ENCODE measurements at places on chromosomes 4 and X.

DNA sequence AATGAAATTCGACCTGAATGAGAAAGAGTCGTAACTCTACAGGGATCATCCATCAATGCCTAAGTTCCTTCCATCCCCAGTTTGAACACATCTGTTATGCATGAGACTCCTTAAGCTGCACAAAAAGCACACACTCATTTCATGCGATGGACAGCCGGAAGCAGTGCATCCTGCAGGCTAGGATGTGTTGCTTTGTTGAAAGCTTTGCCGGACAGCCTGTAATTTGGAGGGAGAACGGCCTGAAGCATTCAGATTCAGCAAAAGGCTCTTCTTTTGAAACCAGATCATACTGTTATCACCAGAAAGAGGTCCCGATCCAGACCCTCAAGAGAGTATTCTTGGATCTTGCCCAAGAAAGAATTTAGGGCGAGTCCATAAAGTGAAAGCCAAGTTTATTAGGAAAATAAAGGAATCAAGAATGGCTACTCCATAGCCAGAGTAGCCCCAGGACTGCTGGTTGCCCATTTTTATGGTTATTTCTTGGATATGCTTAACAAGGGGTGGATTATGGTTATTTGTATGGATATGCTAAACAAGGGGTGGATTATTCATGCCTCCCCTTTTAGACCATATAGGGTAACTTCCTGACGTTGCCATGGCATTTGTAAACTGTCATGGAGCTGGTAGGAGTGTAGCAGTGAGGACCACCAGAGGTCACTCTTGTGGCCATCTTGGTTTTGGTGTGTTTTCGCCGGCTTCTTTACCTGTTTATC is 48.1 kb upstream of the DHRSX start:
- no peak for DNase-seq

- DNase-seq = no peak
Measured at GRCh38 chrX:13372203-13372980, 52.5 kb upstream of the ATXN3L start.

- DNase-seq = no peak
Measured at GRCh38 chr4:39846120-39846519, 131.6 kb downstream of the PDS5A start.

DNA sequence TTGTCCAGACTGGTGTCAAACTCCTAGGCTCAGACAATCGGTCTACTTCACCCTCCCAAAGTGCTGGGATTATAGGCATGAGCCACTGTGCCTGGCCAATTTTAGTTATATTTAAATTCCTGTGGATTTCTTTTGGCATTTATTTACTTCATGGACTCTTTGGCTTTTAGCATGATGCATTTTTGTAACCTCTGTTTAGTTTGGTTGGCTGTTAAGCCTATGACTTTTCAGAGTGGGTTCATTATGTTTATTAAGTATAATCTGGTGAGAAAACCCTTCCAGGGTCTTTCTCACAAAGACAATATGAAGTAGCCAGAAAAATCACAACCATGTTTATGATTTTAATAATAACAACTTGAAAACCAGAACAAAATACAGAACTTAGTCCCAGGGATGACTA is 49.4 kb downstream of the USP38 start:
- no peak for DNase-seq

GRCh38 chr4:120749445-120750151 is 172.9 kb downstream of the PRDM5 start:
- no peak for DNase-seq

- no peak for DNase-seq
Measured at GRCh38 chr4:105305019-105305836, 158.6 kb downstream of the TET2 start.

DNA sequence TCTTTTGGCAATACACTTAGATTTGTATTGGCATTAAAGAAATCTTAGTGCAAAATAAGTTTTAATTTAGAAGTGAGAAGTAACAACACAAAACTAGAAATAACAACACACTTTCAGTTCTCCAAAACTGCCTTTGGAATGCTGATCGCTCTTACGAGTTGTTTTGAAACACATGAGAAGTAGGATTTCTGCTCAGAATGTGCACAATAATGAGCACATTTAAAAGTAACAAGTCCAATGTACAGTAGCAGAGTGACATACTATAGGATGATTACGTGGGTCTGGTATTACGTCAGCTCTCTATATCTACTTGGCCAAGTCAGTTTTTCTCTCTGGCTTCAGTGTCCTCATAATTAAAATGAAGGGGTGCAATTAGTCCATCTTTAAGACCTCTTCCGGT is 164.8 kb downstream of the CHM start:
- DNase-seq = no peak

- peak; percentile 53 for DNase-seq
Measured at GRCh38 chr4:6891436-6892170, 18.0 kb upstream of the TBC1D14 start.

DNA sequence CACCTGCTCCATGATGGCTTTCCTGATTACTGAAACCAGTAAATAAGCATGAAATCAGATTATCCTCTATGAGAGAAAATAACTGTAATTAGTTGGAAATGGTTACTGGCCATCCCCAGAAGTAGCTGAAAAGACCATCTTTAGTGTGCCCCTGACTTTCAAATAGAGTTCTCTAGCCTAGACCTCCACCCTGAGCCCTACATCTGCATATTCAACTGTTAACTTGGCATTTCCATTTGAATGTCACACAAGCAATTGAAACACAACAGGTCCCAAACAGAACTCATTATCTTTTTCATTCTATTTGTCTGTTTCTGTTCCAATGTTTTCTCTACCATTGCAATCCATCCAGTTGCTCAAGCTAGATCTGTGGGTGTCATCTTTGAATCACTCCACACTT is 952.3 kb downstream of the RPA4 start:
- DNase-seq = no peak

DNA sequence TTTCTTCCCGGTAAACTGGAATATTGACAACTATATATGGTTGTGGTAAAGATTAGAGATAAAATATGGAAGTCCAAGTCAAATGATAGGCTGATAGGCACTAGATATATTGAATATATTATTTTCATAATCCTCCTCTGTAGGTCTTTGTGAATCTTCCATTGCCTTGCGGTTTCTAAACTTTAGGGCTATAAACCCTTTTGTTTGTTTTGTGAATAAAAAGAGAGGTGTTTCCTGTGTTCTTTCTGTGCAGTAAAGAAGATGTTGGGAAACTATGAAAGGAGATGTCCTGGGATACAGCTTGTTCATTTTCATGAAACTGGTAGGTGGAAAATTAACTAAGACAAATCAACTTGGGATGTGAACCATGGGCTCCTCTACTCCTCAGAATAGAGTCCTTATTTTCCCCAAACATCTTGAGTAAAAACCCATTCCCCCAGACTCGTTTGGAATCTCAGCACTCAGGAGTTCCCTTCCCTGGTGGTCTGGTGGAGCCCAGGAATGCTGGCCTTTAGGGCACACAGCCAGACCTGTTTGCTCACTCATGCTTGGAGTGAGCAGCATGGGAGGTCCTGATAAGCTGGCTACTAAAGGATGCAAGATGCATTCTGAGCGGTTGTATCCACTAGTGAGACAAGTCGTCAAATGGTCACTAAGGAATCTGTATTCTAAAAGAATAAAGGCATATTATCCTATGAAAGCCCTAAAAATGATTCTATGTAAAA is 22.2 kb downstream of the PRDM8 start:
- no peak for DNase-seq

- DNase-seq = no peak
Measured at GRCh38 chr4:169927280-169927679, 98.9 kb downstream of the MFAP3L start.

DNA sequence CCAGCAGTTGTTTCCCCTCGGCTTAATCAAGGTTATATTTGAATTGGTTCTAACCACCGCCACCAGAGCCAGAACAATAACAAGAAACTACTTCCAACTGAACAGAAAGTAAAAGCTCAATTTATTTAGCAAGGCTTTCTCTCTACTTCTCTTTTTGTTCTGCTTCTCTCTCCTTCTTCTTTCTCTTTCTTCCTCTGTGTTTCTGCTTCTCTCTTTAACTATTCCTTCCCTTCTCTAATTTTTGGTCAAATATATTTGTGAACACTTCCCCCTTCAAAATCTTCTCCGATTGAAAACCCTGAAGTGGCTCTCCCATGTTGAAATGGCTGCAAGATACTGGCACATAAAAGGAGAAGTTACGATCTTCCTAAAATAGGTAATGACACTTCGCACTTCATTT is 1195.9 kb upstream of the PRKX start:
- no peak for DNase-seq

GRCh38 chrX:1411326-1411725 is 19.4 kb upstream of the SLC25A6 start:
- DNase-seq = no peak

DNA sequence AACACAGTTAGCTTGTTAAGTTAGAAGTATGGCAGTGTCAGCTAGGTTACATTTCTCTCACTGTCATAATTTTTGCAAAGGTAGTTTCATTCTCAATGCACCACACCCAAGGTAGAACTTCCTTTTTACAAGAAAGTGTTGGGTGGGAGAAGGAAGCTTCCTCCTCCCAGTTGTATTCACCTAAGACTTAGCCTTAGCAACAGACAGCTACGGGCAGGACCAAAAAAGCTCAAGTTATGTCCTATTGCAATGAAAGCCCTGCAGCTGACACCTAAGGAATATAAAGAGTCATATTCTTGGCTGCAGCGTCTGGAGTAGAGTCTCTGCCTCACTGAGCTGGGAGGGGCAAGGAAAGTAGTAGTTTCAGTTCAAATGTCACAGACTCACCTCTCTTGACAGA is 25.1 kb upstream of the PRDM8 start:
- no peak for DNase-seq

DNA sequence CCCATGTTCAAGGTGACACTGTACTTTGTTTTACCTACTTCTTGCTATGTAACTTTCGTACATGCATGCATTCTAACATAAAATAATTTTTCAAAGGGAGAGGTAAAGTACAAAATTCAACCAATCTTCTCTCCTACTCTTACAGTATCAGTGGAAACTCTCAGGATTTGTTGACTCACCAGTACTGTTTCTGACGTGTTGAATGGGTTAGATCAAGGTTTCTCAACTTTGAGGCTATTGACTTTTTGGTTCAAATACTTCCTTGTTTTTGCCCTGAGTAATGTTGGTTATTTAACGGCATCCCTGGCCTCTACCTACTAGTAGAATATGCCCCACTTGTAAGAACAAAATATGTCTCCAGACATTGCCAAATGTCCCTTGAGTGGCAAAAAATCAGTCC is 94.6 kb upstream of the SMAD1 start:
- no peak for DNase-seq

GRCh38 chrX:94742772-94743171 is 1068.8 kb downstream of the FAM133A start:
- DNase-seq = no peak

GRCh38 chr4:102640669-102641068 is 120.1 kb downstream of the MANBA start:
- DNase-seq = no peak

GRCh38 chrX:17374619-17375366 is at the start of gene NHS:
NHS (plus strand) TSS chrX:17375200; CDS start chrX:17375758, 558 bp downstream.
- no peak for DNase-seq

DNA sequence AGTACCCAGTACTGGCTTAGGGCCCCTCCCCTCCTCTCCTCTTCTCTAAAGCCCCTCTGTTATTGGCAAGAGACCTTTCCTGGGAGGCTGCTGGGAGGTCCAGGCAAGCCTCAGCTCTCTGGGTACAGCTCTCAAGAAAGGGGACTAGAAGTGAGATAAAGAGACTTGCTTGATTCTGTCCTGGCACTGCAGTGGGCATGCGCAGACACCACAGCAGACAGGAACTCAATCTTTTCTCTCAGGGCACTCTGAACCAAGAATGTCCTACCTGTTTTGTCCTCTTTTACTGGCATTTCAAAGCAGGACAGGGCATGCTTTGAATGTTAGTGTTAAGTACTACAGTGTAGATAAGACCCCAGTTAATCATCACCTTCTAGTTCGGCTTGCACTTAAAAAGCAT is 74.9 kb downstream of the NYX start:
- DNase-seq = no peak

DNA sequence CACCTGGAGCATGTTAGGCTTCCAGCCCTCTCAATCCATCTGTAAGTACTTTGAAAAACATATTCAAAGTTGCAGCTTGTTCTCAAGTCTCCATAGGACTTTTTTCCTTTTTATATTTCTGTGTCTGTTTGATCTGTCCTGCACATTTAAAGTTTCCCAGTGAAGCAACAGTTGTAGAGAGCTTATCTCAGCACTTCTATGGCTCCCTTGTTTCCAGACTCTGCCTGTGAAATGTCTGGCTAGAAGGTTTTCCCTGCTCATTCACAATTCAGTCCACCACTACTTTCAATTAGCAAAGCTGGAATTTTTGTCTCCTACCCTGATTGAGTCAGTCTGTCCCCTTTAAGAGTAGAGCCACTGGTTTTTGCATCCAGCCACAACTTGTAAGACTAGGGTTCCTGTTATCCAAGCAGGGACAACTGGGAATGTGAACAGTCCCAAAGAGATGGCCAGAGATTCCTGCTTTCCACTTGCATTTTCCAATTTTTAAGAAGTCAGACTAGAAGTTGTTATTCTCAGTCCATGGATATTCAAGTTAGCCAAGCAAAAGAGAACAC is 116.1 kb downstream of the GASK1B start:
- DNase-seq = no peak

GRCh38 chrX:129772796-129773431 is 6.8 kb upstream of the SASH3 start:
- DNase-seq = peak; percentile 88

DNA sequence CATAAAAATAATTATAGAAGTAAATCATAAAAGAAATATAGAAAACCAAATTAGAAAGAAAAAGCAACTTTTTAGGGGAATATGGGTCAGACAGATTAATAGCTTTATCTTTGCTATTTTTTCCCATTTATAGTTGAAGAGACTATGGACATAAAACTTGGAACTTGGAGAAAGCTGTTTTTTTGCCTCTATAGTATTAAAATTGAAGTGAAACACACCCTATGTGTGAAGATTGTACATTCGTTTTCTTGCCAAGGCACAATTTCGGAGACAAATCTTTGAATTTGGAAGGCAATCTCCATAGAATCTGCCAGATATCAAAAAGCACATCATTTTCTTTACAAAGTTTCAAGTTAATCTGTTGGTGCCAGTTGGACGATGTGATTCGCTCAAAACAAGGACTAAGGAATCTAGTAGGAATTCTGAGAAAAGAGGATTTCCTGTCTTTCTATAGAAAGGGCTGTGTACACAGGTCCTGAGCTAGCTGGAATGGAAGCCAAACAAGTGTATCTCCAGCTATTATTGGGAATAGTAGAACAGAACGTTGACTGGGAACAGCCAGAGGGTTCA is 156.3 kb downstream of the SLC7A11 start:
- no peak for DNase-seq

DNA sequence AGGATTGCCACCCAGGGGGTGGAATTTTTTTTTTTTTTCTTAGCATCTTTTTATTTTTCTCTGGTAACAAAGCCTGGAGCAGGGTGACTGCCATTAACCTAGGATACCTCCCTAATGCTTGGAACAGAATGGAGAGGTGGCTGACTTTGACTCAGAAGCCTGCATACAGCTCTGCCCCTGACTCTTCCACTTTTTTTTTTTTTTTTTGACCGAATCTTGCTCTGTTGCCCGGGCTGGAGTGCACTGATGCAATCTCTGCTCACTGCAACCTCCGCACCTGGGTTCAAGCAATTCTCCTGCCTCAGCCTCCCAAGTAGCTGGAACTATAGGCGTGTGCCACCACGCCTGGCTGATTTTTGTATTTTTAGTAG is 341 bp upstream of the SLC2A9 start:
- DNase-seq = no peak

- DNase-seq = no peak
Measured at GRCh38 chr4:106746451-106746850, 289.7 kb downstream of the DKK2 start.

GRCh38 chrX:74242484-74243138 is 61.4 kb upstream of the ZCCHC13 start:
- no peak for DNase-seq

Measured in GDM1 (cell line).